ENCODE measurements at places on chromosomes 16 and 17.

DNA sequence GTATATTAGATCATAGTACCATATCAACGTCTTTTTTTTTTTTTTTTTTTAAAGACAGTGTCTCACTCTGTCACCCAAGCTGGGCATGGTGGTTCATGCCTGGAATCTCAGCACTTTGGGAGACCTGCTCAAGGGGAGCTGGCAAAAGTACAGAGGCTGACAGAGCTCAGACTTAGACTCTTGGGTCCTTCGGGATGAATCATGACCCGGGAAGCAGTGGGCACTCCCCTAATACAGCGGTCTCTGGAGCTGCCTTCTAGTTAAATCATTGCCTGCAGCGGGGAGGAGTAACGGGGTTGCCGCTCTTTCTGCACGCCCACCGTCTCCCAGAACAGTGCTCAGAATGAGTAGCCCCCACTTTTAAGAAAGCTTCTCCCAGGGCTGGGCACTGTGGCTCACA lies 174.4 kb downstream of the CPPED1 start:
- DNase-seq = no peak

DNA sequence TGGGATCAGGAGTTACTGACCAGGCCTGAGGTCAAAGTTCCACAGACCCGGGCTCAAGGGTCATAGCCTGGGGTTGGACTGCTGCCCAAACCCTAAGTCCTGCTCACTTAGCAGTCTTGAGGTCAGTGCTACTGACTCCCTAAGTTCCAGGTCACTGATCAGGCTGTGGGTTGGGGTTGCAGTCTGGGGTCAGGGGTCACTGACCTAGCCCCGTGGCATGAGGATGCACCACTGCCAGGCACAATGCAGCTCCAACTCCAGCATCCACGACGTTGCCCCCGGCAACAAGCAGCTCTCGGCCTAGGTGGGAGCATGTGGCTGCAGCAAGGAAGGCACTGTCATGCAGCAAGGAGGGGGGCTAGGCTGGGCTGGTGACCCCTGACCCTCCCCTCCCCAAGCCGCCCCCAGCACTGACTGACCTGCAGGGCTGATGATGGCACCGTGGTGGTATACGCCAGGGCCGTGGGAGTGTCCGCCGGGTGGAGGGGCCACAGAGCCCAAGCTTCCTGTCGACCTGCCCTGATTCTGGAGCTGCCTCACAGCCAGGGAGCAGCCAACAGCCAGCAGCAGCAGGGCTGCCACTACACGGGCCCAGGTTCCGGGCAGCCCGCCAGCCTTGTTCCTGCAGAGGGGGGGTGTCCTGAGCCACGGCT lies 1.1 kb downstream of the GGT6 start:
- no peak for DNase-seq

- no peak for DNase-seq
Observed at GRCh38 chr17:7833011-7833794, 814 bp upstream of the KDM6B start.

GRCh38 chr16:50209546-50210265 lies 56.6 kb downstream of the TENT4B start:
- no peak for DNase-seq

DNA sequence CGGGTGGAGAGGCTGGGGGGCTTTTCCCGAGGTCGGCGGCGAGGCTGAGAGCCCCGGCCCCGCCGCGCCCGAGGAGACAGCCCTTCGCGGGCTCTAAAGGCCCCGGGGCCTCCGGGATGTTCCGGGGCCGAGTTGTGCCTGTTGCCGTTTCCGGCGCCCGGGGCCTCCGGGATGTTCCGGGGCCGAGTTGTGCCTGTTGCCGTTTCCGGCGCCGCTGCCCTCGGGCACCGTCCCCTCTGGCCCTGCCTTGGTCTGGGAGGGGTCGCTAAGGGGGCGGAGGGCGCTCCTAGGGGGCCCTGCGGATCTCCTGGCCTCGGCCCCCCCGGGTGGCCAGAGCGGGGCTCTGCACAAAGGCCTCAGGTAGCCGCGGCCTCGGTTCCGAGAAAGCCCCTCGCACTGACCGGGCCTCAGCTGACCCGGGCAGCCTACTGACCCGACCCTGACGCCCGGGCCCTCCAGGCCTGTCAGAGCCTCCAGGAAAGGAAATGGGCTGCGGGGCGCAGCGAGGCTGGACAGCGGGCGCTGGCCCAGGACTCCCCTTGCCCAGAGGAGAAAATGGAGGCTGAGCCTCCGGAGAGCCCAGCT lies 24.2 kb downstream of the ACTG1 start:
- DNase-seq = no peak

GRCh38 chr16:12160815-12161550 lies 184.4 kb downstream of the SNX29 start:
- DNase-seq = no peak

DNA sequence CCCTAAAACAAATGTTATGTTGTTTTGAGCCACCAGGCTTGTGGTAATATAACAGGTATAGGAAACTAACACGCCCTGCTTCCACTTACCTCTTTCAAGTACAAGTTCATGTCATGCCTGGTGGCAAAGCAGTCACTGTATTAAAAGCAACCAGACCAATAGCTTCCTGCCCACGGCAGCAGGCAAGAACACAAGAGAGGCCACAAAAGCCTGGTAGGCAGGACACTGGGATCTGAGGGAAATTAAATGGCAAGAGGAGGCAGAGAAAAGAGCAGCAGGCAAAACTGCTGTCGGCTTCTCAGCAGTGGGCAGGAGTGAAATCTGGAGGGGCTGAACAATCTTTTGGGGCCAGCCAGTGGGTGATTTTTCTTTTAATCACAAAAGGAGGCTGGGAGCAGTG lies 2.2 kb downstream of the CYTH1 start:
- DNase-seq = no peak

DNA sequence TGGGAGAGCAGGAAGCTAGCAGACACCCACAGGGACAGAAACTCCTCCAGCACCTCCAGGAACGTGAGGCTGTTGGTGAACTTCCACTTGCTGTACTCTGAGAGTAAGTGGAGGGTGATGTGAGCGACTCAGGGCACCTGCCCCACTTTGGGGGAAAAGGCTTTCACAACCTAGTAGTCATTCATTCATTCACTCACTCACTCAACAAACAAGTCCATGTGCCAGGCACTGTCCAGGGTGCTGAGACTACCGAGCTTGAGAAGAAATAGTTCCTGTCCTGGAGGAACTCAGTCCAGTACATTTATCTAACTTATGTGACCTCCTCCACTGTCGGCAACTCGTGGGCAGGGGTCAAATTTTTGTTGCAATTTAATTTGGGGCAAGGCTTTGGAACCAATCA lies 26.6 kb downstream of the LGALS9 start:
- peak; percentile 10 for DNase-seq

- peak; percentile 81 for DNase-seq
Observed at GRCh38 chr17:27384261-27384701, 72.0 kb upstream of the KSR1 start.

GRCh38 chr17:67059372-67059771 lies 15.0 kb downstream of the CACNG1 start:
- DNase-seq = no peak

DNA sequence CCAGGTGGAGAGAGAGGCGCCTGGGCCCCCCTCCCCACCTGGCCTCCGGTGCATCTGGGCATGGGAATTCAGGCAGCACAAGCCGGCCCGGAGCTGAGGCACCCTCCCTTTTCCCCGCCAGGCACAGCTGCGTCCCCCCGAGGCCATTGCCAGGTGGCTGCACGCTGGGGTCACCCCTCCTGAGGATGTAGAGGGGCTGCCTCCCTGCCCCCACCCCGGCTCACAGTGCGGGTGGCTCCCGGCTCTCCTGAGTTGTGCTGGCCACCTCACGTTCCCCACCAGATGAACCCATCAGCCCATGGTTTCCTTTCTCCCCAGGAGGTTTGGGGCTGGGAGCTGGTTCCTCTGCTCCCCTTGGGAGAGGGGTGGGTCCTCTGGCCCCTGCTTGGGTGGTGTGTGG lies 12.6 kb downstream of the CACNA1H start:
- DNase-seq = no peak

DNA sequence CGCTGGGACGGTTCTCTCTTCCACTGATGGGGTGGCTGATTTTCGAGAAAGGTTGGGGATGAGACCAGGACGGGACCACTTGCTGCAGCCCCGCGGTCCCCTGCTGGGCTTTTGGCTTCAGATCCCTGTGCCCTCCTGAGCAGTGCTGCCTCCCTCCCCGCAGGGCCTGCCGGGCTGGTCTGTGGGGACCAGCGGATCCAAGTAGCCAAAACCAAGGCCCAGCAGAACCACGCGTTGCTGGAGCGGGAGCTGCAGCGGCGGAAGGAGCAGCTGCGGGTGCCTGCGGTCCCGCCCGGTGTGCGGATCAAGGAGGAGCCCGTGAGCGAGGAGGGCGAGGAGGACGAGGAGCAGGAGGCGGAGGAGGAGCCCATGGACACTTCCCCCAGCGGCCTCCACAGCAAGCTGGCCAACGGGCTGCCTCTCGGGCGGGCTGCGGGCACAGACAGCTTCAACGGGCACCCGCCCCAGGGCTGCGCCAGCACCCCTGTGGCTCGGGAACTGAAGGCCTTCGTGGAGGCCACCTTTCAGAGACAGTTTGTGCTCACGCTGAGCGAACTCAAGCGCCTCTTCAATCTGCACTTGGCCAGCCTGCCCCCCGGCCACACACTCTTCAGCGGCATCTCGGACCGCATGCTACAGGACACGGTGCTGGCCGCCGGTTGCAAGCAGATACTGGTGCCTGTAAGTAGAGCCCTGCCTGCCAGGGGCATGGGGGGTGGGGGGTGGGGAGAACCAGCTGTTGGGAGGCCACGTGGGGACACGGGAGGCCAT lies 28.6 kb downstream of the POLR3E start:
- no peak for DNase-seq

All from fibroblast of upper back skin (primary cell).